Epithelial cell of proximal tubule (primary cell): ENCODE measurements at places on chromosomes 11 and 22. TPM values are rescaled to one million over a fixed set of nuclear protein-coding genes. Genes with fewer than 3 reads are reported as not detected.

Gene BDNF
- 5.8 and 9.5 TPM in 2 replicates for total RNA-seq

Gene HTR3A
- 0.17 and 0.29 TPM in 2 replicates for total RNA-seq

Gene DRD2
- not detected in 2 replicates for total RNA-seq

Gene PLAAT3
- total RNA-seq = 68.2 and 95.4 TPM in 2 replicates

Gene OR2D2
- total RNA-seq = 0.35 TPM in 1 of 2 replicates, not detected in the other

Gene LRP4
- total RNA-seq = 2.8 and 5.0 TPM in 2 replicates

Gene RTN4RL2
- total RNA-seq = 0.98 TPM in 1 of 2 replicates, not detected in the other

Gene SYT7
- 0.23 TPM in 1 of 2 replicates, not detected in the other for total RNA-seq

Gene IGHMBP2
- total RNA-seq = 10.3 and 12.1 TPM in 2 replicates

Gene USP35
- 2.5 and 6.1 TPM in 2 replicates for total RNA-seq

Gene EHF
- 17.1 and 22.7 TPM in 2 replicates for total RNA-seq

Gene PPFIBP2
- total RNA-seq = 1.6 and 1.7 TPM in 2 replicates

Gene UBQLNL
- total RNA-seq = 0.06 TPM in 1 of 2 replicates, not detected in the other

Gene TBX10
- not detected in 2 replicates for total RNA-seq

Gene OR10S1
- not detected in 2 replicates for total RNA-seq

Gene TSGA10IP
- not detected in 2 replicates for total RNA-seq

Gene IL17REL
- total RNA-seq = not detected in 2 replicates

Gene TUB
- 2.9 and 3.2 TPM in 2 replicates for total RNA-seq

Gene MFRP
- not detected in 2 replicates for total RNA-seq

Gene OR51B4
- total RNA-seq = not detected in 2 replicates

Gene OR10G7
- total RNA-seq = not detected in 2 replicates

Gene TBCEL
- 6.1 and 6.3 TPM in 2 replicates for total RNA-seq

Gene MPZL3
- 6.1 and 7.4 TPM in 2 replicates for total RNA-seq

Gene MMP13
- total RNA-seq = 0.12 and 0.29 TPM in 2 replicates

Gene AP5B1
- 14.0 and 17.9 TPM in 2 replicates for total RNA-seq

Gene LINC01488
- total RNA-seq = not detected in 2 replicates

Gene FOLR2
- not detected in 2 replicates for total RNA-seq

Gene MAPK11
- total RNA-seq = 5.4 and 8.4 TPM in 2 replicates

Gene GPHA2
- total RNA-seq = not detected in 2 replicates

Gene CLMP
- 19.0 and 27.7 TPM in 2 replicates for total RNA-seq

Gene RHOD
- 51.4 and 86.8 TPM in 2 replicates for total RNA-seq

Gene PLAAT4
- total RNA-seq = 31.7 and 32.7 TPM in 2 replicates

Gene MS4A8
- total RNA-seq = not detected in 2 replicates

Gene CSNK2A3
- 0.35 and 1.0 TPM in 2 replicates for total RNA-seq

Gene GRIA4
- total RNA-seq = 0.69 TPM in 1 of 2 replicates, not detected in the other

Gene GLYATL2
- 0.35 and 0.51 TPM in 2 replicates for total RNA-seq

Gene CSRP3
- total RNA-seq = not detected in 2 replicates

Gene RASD2
- 0.07 and 0.12 TPM in 2 replicates for total RNA-seq

Gene OVOL1
- 4.8 and 12.5 TPM in 2 replicates for total RNA-seq

Gene TMPRSS5
- 0.07 and 0.63 TPM in 2 replicates for total RNA-seq

Gene SLC35F2
- total RNA-seq = 41.2 and 50.1 TPM in 2 replicates

Gene P2RX6
- not detected in 2 replicates for total RNA-seq

Gene TMEM45B
- 1.4 and 2.7 TPM in 2 replicates for total RNA-seq

Gene KRTAP5-7
- not detected in 2 replicates for total RNA-seq

Gene OPCML
- not detected in 2 replicates for total RNA-seq

Gene LBHD1
- 2.2 and 3.0 TPM in 2 replicates for total RNA-seq
